ENCODE measurements at places on chromosomes 3 and 15.

GRCh38 chr3:115286529-115287197 is 139.6 kb upstream of the ZBTB20 start:
- DNase-seq = no peak

DNA sequence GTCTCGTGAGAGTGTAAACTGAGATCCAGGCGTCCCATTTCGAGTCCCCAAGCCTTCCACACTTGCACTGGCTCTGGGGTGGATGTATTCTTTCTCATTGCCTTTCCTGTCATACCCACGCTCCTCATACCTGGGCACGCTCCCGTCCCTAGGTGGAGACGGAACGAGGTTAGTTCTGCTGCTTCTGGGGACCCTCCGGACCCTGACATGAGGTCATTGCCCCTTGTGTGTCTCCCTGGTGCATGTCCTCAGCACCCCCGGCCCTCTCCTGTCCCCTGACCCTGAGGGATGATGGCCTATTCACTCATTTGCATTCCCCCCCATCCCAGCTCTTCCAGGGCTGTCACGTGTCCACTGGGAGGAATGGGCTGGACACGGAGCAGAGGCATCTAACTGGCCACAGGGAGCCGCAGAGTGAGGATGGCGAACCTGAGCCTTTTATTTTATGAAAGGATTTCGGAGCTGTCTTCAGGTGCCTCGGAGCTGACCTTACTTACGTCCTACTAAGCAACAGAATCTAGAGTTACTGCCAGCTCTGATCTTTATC is 8.2 kb downstream of the NIPA1 start:
- no peak for DNase-seq

GRCh38 chr15:65982627-65983322 is 113.5 kb downstream of the RAB11A start:
- no peak for DNase-seq

- no peak for DNase-seq
Observed at GRCh38 chr3:132783152-132783551, 60.9 kb upstream of the NPHP3 start.

- DNase-seq = no peak
Observed at GRCh38 chr3:58576716-58577115, 475 bp downstream of the FAM107A start.

DNA sequence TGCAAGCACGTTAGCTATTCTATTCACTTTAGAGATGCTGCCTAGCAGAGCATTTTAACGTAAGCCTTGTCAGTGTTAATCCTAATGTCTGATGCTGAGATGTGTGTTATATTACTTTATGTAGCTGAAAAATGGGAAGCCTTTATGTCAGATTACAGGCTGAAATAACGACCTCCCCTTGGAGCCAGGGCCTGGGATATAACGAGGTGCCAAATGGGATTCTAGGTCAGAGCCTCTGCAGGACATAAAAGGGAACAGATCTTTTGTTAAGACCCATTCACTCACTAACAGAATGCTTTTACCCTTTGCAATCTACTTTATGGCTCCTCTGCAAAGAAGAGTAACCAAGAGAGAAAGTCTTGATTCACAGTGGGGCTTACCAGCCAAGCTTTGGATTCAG is 815.5 kb upstream of the CFAP20DC start:
- DNase-seq = no peak

GRCh38 chr15:44295750-44296431 is 7.4 kb downstream of the GOLM2 start:
- no peak for DNase-seq

DNA sequence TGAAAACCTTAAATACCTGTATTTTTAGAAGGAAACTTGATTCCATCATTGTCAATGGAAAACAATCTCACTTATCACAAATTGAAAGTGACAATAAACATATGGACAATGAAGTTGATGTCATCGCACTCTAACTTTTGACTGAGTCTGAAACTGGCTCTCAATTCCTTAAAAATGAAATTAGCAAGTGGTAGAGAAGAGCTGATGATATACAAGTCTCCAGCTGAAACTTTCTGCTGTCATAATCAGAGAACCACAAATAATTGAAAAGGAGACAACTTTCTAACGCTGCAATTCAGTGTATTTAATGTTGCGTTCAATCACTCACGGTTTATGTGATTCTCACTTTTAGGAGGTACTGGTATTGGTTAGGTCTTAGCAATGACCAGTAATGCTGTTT is 37.5 kb downstream of the EPHB1 start:
- no peak for DNase-seq

DNA sequence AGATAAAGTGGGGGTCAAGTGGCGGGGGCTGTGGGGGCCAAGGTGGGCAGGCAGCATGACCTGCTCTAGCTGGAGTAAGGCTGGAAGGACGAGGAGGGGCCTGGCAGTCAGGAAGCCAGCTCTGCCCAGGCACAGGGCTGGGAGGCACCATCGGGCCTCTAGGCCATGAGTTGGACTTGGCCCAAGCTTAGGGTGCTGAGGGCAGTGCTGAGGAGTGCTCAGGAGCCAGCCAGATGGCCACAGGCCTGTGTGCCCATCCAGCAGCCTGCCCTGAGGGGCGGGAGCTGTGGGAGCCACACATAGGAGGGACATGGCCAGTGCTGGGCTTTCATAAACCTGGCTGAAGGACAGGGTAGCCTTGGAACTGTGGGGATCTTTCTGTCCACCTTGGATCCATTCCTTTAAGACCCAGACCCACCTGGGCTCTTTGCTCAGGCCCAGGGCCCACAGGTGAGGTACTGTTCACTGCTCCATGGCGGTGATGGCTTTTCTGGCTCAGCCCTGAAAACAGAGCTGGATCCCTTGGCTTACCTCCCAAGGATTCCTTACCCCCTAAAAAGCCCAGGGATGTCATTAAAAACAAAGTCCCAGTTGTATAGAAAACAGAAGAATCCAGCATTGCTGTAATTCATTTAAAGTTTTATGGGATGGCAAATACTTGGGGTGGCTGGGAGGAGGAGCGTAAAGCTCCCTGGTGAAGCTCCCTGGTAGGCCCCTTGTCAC is 137.0 kb downstream of the DNAJB8 start:
- no peak for DNase-seq

- DNase-seq = no peak
Observed at GRCh38 chr3:34072297-34072696, 273.9 kb downstream of the PDCD6IP start.

DNA sequence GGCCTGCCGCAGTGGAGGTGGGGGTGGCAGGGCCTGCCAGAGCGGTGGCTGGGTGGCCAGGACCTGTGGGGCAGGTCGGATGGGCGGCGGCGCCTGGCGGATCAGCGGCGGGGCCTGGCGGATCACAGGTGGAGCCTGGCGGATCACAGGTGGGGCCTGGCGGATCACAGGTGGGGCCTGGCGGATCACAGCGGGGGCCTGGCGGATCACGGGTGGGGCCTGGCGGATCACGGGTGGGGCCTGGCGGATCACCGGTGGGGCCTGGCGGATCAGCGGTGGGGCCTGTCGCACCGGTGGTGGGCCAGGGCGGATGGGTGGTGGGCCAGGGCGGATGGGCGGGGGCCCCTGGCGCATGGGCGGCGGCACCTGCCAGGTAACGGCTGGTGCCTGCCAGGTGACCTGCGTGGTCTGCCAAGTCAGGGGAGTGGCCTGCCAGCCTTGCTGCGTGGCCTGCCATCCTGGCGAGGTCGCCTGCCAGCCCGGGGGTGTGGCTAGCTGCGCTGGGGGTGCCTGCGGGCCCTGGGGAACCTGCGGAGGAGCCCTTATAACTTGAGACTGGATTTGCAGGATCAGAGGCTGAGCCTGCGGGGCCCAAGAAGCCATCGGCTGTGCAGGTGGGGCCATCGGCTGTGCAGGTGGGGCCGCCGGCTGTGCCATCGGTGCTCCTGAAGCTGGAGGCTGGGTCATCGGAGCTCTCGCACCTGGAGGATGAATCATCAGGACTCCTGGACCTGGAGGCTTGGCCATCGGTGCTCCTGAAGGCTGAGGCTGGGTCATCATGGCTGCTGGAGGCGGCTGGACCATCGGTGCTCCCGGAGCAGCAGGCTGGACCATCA is 1.3 kb downstream of the MAGEL2 start:
- no peak for DNase-seq

DNA sequence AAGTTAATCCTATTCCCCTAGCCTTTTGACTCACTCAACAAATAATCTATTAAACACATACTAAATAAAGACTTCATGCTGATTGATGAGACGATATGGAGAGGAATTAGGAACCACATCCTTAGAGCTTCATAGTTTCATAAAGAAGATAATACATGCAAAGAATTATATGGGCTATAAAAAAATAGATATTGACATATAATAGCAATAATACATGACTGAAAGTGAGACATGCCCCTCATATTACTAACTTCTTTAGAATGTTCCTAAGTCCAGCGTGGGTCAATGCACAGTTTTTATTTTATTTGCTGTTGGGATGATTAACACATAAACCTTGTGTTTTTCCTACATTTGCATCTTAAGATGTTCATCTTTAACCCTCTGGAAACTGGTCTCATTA is 32.2 kb downstream of the SUCNR1 start:
- DNase-seq = no peak

- DNase-seq = no peak
Observed at GRCh38 chr15:87269566-87269965, 987.0 kb downstream of the NTRK3 start.

DNA sequence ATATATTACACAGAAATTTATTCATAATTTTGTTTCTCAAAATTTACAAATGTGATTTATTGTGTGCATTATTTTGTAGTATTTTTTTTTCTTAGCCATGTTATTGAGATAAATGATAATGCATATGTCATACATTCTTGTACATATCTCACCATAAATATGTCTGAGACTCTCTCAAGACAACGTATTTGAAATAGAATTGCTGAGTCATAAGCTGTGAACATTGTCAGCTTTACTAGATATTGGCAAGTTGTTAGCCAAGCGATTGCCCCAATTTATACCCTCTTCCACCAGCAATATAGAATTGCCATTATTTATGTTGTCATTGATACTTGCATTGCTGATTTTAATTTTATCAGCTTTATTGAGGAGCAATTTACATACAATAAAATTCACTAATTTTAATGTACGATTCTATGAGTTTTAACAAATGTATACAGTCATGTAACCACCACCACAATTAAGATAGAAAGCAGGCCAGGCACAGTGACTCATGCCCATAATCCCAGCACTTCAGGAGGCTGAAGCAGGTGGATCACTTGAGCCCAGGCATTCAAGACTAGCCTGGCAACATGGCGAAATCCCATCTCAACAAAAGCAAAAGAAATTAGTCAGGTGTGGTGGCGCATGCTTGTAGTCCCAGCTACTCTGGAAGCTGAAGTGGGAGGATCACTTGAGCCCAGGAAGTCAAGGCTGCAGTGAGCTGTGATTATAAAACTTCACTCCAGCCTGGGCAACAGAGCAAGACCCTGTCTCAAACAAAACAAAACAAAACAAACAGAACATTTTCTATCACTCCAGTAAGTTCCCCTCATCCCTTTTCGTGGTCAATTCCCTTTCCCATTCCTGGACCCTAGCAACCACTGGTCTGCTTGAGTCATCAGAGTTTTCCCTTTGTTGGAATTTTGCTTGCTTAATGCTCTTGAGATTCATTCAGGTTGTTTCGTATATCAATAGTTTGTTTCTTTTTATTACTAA is 373.1 kb downstream of the MFSD1 start:
- DNase-seq = no peak

- no peak for DNase-seq
Observed at GRCh38 chr3:71926262-71926600, 141.3 kb upstream of the PROK2 start.

GRCh38 chr3:160365869-160366522 is 33.0 kb downstream of the IFT80 start:
- DNase-seq = no peak

DNA sequence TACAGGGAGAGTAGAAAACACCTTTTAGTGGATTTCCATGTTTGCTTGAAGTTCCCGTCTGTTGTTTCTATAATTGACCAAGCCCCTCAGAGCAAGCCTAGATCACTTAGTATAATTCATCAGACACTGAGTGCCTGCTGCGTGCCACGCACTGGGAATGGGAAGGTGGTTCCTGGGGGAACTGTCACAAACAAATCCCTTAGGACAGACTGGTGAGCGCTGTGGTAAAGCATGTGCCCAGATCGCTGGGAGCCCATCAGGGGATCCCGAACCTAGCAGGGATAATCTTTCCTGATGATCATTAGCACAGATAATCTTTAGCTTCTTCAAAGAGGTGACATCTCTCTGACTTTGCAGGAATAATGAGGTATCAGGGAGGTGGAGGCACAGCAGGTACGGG is 9.6 kb downstream of the MRPS11 start:
- DNase-seq = no peak
